ENCODE measurements at places on chromosomes 11 and 22.

DNA sequence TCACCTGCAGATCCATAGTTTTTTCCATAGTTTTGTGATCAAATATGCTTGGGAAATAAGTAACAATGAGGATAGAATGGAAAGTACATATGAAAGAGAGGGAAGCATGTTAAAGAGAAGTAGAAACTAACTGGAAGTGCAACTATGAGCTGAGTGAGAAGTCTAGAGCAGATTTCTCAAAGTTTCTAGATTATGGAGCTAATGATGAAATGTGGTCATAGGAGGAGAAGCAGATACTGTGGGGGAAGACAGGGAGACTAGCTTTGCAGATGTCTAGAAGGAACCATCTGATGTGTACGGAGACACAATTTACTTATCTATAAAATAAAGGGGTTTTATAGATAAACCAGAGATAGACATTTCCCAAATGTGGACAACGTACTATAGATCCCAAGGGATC, 37.1 kb downstream of the RELT start:
- DNase-seq, result no peak

DNA sequence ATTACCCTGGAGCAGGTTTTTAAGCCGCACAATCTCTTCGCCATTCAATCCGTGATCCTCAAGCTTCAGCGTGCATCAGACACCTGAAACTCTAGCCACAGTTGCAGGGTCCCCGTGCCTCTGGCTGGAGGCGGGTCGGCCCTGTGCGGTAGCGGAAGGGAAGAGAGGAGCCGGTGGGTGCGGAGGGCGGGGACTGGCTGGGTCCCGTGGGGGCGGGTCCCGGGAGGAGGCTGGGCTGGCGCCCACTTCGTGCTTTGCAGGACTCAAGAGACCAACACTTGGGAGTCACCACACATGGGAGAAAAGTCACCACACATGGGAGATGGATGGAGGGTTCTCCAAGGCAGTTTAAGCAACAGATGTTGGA, 772 bp downstream of the C22orf15 start:
- DNase-seq, result no peak

- DNase-seq, result no peak
Measured at GRCh38 chr11:75073459-75074190, 23.1 kb downstream of the OR2AT4 start.

- DNase-seq, result no peak
Measured at GRCh38 chr11:36390963-36391471, 94.9 kb downstream of the PRR5L start.

DNA sequence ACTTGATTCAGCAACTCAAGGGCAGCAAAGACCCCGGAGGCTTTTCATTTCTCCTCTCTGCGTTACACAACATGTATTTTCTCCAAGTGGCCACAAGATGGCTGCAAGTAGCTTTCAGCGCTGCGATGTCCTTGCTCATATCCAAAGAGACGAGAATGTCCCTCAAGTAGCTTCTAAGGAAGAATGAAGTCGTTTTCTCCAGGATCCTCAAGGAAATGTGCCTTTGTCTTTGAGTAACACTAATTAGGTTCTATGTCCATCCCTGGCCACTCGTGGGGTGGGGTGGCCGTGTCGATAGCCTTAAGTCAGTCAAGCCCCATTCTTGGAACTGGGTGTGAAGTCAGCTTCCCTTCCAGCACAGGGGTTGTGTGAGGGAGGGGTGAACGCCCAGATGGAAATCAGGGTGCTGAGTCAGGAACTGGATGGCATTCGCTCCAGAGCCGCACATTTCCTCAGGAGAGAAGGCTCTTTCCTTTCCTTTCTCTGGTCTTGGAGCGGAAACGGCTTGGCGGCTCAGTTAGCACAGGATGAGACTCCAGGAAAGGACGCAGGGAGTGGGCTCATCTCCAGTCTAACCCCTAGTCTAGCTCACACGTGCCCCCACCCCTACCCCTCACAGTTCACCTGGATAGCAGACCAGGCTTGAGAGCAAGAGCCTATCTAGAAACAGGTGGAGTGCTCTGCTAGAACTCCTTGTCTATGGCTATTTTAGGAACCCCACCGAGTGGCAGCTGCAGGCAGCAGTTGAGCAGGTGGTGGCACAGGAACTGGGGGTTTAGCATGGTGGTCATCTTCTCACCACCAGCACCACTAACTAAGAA, 44.3 kb downstream of the NNMT start:
- DNase-seq, result peak; percentile 70

DNA sequence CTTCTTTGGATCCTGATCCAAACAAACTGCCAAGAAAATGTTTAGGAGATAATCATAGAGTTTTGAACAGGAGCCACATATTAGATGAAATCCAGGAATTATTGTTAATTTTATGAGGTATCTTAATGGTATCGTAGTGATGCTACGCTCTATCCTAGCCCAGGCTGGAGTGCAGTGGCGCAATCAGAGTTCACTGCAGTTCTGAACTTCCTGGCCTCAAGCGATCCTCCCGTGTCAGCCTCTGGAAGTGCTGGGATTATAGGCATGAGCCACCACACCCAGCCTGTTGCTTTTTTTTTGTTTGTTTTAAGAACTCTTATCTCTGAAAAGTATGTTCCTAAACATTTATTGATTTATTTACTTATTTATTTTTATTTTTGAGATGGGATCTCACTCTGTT, 2.4 kb downstream of the GSTT4 start:
- no peak for DNase-seq

DNA sequence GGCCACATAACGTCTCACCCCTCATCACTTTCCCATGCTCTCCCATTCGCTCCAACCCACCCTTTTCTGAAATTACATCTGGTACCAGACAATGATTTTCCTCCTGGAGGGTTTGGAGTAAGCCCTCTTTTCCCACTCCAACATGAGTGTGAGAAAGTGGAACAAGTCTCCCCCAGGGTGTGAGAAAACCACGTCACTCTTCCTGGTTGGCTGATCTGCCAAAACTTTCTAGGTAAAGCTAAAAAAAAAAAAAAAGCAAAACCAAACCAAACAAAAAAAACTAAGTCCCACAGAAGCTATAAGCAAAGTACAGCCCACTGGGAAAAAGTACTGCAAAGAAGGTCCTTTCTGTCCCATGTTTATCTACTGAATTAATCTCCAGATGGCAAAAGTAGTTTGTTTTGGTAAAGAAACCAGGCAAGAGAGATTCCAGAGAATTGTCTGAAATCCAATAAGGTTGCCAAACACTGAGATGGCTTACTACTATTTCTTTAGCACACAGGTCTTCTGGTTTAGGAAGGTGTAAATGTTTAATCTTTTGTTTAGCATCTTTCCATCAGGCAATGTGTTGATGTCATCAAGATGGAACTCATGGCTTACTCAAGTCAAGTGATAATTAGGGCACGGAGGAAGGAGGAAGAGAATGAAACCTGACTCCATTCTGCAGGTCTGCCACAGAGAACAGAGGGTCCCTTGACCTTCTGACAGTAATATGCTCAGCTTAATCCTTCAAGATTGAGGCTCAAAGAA, 395.6 kb downstream of the LARGE1 start:
- no peak for DNase-seq

- DNase-seq, result no peak
Measured at GRCh38 chr11:76552987-76553386, 108.2 kb downstream of the EMSY start.

GRCh38 chr11:38411149-38411548, 1813.1 kb upstream of the RAG2 start:
- no peak for DNase-seq

GRCh38 chr22:41562461-41562860, 1.7 kb downstream of the CSDC2 start:
- no peak for DNase-seq

- no peak for DNase-seq
Measured at GRCh38 chr11:77152846-77153245, 24.8 kb downstream of the MYO7A start.

DNA sequence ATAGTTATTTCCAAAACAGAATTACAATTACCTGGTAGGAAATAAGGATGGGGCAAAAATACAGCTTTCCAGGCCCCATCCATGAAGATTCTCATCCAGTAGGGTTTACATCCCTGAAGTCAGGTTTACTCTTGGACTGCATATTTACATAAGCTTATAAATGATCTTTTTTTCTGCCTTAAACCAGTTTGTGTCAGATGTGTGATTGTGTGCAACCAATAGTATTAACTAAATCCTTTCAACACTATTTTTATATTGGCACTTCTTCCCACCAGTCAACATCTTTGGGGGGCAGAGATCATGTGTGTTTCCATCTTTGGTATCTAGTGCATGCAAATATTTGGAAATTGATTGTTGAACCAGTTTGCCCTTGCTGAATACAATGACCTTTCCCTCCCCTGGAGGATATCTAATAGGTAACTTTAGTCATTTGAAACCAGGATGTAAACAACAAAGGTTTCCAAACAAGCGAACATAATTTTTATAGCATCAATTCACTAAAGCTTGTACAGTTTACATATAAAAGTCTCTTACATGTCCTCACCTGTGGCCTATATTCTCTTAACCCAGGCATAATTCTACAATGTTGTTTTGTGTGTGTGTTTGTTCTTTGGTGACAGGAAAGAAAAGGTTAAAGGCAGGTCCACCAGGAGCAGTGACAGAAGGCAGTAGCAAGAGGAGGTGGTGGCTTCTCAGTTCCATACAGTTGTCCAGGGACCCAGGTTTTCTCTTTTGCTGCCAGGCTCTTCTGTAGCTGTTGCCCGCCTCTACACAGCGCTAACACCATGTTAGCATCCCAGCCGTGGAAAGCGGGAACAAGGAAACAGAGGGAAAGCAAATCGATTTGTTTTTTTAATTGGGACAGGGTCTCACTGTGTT, 1.7 kb upstream of the ME3 start:
- no peak for DNase-seq

DNA sequence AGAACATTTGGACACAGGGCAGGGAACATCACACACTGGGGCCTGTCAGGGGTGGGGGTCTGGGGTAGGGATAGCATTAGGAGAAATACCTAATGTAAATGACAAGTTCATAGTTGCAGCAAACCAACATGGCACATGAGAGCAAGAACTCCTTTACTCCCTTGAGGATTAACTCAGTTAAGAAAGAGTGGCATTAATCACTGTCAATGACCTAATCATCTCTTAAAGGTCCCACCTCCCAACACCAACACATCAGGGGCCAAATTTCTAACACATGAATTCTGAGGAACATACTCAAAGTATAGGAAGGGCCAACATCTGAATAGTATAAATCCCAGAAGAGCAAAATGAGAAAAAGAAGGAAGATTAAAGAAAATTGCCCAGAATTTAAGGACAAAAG, 272.9 kb downstream of the SWAP70 start:
- no peak for DNase-seq

- DNase-seq, result no peak
Measured at GRCh38 chr22:46531581-46532175, 5.7 kb downstream of the CELSR1 start.

DNA sequence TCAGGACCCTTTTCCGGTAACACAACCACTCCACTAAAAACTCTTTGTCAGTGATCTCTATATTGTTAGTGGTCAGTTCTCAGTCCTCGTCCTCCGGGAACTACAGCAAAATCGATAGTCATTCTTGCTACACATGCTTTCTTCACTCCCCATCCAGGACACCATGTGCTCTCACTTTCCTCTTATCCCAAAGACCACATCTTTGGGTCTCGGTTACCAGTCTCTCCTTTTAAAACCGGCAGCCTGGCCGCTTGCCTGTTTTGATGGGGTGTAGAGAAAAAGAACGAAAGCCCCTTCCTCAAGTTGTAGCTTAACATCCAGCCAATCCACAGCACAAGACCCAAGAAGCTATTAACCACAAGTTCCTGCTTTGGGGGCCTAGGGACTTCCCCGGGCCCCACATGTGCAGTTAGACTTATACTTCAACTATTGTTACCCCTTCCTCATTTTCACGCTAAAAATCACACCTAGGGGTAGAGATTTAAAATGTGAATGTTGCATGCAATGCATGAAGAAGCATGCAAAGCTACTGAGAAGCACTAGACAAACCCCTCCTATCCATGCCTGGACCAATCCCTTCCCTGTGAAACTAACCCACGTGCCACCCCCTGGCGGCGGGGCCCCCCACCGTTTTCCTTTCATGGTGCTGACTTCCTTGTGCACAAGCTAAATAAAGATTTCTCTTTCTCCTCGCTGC, 1.5 kb upstream of the TOLLIP start:
- DNase-seq, result no peak

- no peak for DNase-seq
Measured at GRCh38 chr11:126431401-126432064, 76.0 kb downstream of the ST3GAL4 start.

Data from fibroblast of the conjunctiva (primary cell).